Fibroblast of the aortic adventitia (primary cell): ENCODE measurements at places on chromosomes 11 and 22. TPM values are rescaled to one million over a fixed set of nuclear protein-coding genes. Genes with fewer than 3 reads are reported as not detected.
A peak's percentile ranks its signal among the peaks of the same experiment; 100 is the strongest.

Gene MS4A14
- total RNA-seq: not detected in 2 replicates

- no peak for DNase-seq
These were observed 1367.5 kb downstream of the BRD1 start for GRCh38 chr22:48459859-48460823.

DNA sequence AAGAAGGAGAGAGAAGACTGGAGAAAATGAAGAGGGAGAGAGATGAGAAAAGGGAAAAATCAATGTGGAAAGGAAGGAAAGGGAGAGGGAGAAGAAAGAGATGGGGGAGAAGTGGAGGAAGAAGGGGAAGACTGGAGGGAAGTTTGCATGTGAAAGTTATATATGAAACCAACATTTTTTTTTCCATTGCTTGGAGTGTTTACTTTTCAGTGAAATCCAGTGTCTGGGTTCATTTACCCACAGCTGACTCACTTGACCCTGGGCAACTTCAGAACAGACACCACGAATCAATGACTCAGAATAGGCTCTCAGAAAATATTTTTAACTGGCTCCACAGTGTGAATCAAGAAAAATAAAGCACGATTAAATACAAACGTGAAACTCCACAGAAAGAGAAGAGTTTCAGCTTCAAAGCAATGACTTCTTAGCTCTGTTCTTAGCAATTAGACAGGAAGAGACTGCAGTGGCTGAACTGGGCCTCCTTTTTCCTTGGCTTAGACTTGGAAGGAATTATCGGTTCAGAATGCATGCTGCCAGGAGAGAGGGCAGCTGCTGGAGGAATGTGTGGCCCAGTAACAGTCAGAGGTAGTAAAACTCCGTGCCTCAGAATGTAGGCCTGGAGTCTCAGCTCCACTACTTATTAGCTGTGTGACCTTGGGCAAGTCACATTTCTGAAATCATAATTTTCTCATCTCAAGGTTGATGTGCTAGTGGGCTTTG, 237.5 kb downstream of the MIAT start:
- DNase-seq: peak; percentile 93

DNA sequence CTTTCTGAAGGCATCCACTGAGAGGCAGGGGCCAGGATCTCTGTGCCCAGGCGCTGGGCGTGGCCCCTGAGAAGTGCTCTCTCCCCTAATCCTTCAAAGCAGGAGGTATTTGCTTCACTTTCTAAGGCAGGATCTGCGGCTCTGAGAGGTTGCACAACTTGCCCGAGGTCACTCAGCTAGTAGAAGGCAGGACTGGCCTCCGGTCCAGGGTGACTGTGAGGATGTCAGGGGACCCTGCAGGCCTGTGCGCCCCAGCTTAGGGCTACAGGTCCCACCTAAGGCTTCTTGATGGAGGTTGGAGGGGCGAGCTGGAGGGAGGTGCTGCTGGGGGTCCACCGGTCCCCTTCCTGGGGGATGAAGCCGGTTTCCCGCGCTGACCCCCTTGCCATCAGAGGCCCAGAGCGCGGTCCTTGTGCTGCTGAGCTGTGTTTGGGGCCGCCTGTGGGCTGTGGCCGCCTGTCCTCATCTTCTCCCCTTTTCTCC, 979 bp downstream of the SMIM38 start:
- peak; percentile 13 for DNase-seq

Gene APOL3
- total RNA-seq: 17.4 and 25.8 TPM in 2 replicates

Gene ZNF70
- total RNA-seq: 5.3 and 5.9 TPM in 2 replicates

DNA sequence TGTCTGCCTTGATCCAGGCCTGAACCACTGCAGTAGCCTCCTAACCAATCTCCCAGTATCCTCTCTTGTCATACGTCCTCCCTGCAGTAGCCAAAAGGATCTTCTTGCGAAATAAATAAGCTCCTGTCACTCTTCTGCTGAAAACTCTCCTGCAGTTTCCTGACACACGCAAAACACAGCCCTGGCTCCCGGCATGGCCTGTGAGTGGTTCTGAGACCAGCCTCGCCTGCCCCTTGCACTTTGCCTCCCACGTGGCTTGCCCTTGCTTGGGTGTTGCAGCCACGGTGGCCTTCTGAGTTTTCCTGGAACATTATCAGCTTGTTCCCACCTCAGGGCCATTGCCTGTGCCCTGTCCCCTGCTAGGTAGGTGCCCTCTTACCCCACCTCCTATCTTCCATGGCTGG, 7.2 kb downstream of the ZC3H7B start:
- DNase-seq: peak; percentile 25

- no peak for DNase-seq
These were observed 377.1 kb downstream of the DCDC1 start for GRCh38 chr11:30992513-30992849.

Gene SHISAL1
- total RNA-seq: 0.98 and 11.4 TPM in 2 replicates

DNA sequence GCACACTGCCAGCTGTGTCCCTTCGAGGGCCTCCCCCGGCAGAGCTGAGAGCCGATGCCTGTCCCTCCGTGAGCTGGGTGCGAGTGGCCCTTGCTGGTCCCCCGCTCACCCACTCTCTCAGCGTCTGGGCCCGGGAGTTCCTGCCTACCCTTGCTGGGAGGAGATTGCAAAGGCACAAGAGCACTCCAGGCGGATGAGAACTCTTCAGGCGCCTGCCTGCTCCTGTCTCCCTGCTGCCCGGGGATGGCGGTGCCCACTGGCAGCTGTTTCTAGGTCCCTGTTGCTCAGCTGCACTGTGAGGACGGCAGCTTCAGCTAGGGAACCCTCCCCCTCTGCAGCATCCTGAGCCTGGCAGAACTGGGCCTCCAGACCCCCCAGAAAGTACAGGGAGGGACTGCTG, 61.1 kb downstream of the FLRT1 start:
- no peak for DNase-seq

DNA sequence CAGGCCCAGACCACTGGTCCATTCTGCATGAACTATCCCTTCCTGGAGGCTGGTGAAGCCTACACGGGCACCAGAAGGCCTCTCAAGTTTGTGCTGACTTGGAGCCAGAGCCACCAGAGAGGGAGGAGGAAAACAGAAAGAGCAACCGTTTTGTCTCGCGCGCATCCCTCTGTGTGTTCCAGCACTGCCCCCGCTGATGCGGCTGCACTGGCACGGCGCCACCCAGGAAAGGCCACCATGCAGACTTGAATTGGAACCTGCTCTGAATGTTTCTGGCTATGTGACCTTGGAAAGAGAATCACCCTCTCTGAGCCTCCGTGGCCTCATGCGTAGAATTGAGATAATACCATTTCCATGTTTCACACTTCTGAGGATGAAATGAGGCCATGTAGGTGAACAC, 7.4 kb upstream of the ACRV1 start:
- DNase-seq: no peak

DNA sequence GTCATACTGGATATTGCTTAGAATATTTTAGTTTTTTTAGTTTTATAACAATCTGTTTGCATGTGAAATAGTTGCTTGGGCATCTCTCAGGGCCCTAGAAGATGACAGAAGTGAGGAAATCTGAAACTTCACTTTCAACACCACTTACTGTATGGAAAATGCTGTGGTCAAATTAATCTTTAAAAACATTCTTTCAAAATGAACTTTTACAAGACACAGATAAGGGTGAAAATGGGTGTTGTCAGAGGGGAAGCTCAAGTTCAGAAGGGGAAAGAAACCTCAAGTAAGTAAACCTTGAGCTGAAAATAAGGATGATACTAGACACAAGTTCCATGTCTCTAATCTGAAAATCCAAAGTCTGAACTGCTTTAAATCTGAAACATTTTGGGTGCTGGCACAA, 1840.1 kb upstream of the RAG2 start:
- DNase-seq: no peak

GRCh38 chr11:76234021-76234415, 27.7 kb upstream of the WNT11 start:
- peak; percentile 25 for DNase-seq

DNA sequence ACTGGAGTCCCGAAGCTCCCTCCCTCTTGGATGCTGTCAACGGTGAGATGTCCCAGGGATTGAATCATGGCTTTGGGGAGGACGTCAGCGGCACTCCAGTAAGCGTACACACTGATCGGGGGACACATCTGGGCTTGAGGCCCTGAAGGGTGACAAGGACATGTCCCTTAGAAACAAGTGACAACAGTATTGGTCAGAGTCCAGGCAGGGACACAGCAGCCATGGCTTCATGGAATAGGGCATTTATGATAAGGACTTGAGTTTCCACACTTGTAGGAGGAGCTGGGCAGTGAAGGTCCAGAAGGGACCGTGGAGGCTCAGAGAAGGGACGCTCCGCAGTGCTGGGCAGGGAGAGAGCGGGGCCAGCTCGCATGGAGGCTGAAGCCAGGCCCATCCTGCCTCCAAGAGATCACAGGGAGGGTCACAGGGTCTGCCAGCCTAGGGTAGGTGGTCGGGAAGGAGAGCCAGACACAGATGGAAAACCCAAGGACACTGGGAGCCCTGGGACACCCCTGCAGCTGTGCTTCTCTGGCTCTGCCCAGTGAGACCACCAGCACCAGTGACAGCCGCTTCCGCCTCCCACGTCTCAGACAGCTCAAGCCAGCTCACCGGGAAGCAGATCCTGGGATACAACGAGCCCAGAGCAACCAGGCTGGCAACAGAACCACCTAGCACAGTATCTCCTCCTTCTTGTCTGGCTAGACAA, 22.9 kb upstream of the RFPL3 start:
- DNase-seq: no peak

DNA sequence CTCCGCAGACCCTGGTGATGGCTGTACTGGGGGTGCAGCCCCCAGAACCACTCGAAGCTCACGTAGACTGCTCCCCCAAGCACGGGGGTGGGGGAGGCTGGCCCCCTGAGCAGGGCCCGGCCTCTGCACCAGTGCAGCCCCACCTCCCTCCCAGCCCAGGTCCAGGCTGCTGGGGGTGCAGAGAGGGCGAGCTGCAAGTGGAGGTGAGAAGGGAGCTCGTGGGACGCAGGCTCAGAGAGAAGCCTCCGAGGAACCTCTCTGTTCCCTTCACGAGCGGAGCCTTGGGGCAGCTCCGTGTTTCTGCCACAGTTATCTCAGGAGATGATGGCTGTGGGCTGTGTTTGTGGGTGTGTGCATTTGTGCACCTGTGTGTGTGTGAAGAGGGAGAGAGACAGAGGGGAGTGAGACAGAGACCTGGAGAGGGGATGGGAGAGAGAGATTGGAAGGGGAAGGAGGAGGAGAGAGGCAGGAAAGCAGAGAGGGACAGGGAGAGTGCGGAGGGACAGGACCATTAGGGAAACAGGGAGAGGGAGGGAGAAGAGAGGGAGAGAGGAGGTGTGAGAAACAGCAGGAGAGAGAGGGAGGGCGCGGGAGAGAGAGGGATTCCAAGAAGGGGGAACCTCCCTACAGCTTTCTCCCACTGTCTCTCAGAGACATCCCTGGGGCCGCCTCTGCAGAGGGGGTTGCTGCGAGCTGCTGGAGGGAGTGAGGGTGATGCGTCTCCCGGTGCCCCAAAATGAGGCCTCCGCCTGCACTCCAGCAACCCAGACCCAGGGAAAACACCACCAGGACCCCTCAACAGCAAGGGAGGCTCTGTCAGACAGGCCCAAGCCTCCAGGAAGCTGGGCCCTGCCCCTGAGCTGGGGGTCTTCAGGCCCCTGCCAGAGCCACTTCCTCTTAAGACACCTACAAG, 1488.6 kb downstream of the BRD1 start:
- no peak for DNase-seq

DNA sequence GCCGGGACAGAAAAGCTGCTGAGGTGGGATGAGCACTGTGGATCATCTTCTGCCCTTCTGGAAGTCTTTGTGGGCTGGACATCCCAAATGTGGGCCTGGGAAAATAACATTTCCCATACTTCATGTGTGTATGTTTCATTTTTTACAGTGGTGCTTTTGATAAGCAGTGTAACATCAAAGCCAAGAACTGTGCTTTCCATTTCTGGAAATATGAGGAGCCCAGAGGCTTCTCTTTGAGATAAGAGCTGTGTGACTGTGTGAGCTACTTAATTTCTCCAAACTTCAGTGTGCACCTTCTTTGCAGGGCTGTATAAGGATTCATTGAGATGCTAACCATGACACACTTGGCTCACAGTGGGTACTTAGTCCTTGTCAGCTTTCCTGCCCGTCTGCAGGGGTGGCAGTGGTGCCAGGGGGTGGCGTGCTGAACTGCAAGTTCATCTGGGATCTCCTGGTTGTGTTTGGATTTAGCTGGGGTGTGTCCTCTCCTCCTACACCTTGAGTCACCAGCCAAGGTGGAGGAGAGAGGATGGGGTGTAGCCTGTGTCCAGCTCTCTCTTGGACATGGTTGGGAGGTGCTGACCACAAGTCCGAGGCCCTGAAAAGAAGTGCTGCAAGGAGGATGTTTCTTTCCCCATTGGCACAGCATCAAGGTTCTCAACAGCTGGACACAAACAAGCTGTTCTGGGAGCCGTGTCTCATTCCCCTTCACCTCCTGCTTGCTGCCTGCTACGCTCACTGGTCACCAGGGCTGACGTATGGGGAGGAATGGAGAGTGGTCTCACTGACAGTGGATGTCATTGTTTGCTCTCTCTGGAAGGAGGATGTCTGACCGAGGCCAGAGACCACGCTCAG, 139.4 kb downstream of the TEAD1 start:
- peak; percentile 89 for DNase-seq

Gene PNPLA3
- total RNA-seq: 2.9 and 4.5 TPM in 2 replicates

- no peak for DNase-seq
These were observed 22.1 kb upstream of the LMO1 start for GRCh38 chr11:8285796-8286195.

DNA sequence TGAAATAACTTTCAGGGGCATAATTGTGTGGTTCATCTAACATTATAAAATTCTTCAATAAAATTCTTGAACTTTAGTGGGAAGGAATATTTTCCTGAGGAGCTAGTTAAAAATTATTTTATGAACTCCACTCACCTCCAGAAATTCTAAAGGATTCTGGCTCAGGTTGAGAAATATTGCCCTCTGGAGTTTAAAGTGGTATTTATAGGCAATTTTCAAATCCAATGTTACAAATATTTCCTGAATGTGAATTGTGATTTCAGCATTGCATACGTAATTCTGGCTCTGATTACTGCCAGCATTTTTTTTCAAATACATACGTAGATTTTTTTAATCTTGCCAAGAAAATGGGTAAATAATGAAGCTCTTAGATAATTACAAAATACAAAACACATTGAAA, 598.2 kb upstream of the ANO3 start:
- peak; percentile 34 for DNase-seq

DNA sequence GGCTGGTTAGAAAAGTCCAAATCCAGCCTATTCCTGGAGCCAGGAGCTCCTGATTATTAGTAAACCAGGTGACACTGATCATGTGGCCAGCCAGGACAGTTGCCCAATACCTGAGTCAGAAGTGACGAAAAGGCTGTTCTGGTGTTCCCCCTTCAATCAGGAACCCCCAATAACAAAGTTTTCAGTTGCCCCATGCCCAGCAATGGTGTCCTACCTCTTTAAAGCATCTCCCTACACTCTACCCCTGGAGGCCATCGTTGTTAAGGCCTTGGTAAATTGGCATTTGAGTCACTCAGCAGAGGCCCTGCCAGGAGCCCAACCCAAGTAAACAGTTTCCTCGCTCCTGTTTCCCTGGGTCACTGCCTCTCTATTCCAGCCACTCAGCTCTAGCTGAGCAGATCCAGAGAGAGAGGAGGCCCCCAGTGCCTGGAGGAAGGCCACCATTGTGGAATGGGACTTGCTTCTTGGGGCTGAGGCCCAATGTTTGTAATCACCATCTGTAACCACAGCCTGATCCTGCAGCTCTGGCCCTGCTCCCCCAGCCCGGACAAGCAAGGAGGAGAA, 25.0 kb downstream of the ARHGAP1 start:
- DNase-seq: peak; percentile 88

Gene EMID1
- 0.08 TPM in 1 of 2 replicates, not detected in the other for total RNA-seq

- no peak for DNase-seq
These were observed 143.6 kb downstream of the WNT11 start for GRCh38 chr11:76062733-76063132.

Gene ZNF202
- 2.5 and 6.6 TPM in 2 replicates for total RNA-seq
